ENCODE measurements at places on chromosomes 11 and 22.

GRCh38 chr11:35145271-35145670 is 6.3 kb downstream of the CD44 start:
- no peak for DNase-seq

- peak; percentile 16 for DNase-seq
Observed at GRCh38 chr22:18110194-18110953, at the start of gene TUBA8. Gene TUBA8, plus strand, starts transcription at chr22:18110809. Its CDS starts 57 bp downstream, at chr22:18110866.

DNA sequence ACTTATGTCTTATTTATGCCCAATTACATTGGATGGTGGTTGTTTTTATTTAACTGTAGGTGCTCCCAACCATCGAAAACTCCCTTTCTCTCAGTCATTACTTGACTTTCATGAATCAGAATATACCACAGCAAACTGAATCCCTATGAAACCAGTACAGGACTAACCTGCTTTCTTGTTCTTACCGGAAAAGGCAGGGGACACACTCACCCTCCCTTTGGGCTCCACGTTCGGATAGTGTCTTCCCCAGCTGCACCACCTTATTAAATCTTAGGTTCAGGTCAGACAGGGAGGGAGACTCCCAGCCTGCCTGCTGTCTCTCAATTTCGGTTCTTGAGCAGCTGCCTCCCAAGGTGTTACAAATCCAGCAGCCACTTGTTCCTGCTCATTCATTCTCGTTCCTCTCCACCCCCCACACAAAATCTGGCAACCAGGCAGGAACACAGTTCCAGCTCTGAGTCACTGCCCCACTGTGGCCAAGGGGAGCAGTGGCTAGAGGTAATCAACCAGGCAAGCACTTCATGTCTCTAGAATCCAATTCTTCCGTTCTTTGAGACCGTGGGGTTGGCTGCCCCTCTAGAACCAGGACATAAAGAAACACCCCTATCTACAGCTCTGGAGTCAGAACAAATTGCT is 133.0 kb downstream of the PLEKHA7 start:
- DNase-seq, result no peak

- no peak for DNase-seq
Observed at GRCh38 chr11:9438611-9439010, 22.2 kb upstream of the ZNF143 start.

- no peak for DNase-seq
Observed at GRCh38 chr11:61680622-61681221, 531 bp downstream of the DAGLA start.

DNA sequence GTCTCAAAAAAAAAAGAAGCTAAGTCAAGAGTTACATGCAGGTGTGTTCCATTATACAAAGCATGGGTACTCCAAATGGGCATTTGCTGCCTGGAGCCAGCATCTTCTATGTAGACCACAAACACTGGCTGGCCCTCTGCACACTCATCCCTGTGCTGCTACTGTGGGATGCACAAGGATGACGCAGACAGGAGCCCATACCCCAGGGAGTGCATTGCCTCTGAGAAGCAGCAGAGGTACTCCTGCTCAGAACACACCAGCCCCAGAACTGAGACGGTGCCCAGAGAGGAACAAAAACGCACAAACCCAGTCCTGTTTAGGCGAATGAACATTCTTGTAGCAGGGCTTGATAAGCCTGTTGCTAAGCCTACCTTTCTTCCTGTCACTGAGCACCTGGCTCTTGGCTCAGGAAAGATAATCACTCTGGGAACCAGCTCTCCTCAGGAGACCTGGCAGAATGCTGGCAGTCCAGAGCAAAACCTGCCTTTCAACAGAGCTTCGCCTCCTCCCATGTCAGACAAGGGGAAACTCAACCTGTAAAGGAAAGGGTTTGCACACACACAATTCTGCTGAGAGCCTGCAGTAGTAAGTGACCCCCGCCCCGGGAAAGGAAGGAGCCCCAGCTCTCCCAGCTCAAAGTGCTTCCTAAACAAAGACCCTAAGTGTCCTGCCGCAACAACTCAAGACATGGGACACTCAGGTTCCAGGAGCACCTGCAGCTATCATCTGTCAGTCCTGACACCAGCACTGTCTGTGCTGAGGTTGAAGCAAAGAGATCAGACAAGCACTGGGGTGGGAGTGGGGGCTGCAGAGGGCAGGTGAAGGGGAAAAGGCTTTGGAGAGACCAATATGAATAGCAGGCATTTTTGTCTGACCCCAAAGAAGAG is 145.7 kb downstream of the TENM4 start:
- DNase-seq, result no peak
